NCI-H1105 (cell line): ENCODE measurements at places on chromosomes 1 and 21.

DNA sequence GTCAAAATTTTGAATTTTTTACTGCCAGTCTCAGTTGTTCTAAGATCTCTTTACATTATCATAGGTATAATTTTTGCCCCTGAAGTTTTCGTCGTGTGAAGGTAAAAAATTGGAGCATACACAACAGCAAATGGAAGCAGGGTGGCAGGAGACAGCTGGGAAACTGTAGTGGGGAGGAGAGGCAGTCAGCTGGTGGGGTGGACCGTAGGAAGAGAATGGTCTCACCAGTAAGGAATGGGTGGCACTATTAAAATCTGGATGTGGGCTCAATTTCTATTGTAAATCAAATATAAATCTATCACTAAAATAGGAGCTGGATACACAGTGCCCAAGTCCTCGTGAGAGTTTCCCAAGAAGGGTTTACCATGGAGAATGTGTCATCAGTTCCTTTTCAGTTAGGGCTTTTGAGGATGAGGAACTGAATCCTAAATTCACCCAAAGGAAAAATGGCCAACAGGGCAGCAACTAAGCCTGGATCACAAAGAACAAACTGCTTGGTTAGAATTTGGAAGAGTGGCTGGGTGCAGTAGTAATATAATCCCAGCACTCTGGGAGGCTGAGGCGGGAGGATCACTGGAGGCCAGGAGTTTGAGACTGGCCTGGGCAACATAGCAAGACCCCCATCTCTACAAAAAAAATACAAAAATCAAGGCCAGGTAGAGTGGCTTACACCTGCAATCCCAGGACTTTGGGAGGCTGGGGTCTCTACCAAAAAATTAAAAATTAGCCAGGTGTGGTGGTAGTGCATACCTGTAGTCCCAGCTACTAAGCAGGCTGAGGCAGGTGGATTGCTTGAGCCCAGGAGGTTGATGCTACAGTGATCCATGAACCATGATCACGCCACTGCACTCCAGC is 10.5 kb upstream of the IRF2BP2 start:
- DNase-seq: no peak

DNA sequence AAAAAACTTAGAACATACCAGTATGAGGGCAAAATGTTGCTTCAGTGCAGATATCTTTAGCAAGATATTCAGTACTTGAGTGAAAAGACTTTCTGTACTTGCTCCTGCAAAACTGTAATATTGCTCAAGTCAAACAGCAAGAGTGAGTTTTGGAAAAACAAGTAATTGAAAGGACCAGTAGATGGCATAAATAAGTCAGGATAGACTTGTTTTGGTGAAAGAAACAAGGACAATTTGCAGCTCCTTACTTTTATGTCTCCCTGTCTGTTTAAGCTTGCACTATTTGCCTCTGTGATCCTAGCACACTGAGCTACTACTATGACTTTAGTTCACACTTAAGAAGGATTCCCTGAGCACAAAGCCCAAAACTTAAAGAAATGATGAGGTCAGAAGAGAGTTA is 39.1 kb downstream of the IFI44 start:
- no peak for DNase-seq

- no peak for DNase-seq
Measured at GRCh38 chr1:80533775-80534334, 1266.9 kb upstream of the ADGRL2 start.

- DNase-seq: no peak
Measured at GRCh38 chr1:176996456-176997090, 167.9 kb downstream of the ASTN1 start.

GRCh38 chr1:205933671-205934618 is 9.3 kb downstream of the SLC26A9 start:
- DNase-seq: no peak

- no peak for DNase-seq
Measured at GRCh38 chr1:66154394-66154793, 361.7 kb downstream of the PDE4B start.

- DNase-seq: no peak
Measured at GRCh38 chr1:5273280-5274003, 619.0 kb downstream of the AJAP1 start.

DNA sequence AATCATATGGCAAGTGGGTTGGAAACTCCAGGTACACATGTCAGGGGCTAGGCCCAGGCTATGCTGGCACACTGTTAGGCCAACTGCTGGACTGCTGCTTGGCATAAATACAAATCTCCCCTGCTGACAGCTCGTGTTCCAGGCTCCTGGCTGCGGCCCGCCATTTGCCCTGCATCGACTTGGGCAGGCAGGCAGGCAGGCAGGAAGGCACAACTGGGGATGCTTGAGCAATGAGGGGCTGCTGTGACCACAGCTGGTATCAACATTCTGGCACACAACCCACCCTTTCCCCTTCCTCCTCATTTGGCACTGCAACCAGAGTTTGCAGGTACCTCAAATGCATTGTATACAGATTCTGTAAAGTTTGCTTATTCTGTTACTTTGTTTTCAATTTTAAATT is 53.2 kb downstream of the SAMSN1 start:
- DNase-seq: no peak

DNA sequence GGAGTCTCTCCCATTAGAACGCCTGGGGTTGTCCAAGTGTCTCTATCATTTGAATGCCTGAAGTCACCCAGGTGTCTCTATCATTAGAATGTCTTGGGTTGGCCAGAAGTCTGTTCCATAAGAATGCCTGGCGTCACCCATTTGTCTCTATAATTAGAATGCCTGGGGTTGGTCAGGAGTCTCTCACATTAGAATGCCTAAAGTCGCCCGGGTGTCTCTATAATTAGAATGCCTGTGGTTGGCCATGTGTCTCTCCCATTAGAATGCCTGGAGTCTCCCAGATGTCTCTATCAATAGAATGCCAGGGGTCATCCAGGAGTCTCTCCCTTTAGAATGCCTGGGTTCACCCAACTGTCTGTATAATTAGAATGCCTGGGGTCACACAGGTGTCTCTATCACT is 54.5 kb downstream of the RNF187 start:
- no peak for DNase-seq
